Fibroblast of lung (primary cell): ENCODE measurements at places on chromosomes 3 and 15.

GRCh38 chr15:74391582-74392450 lies 24.4 kb upstream of the CYP11A1 start:
- no peak for DNase-seq

DNA sequence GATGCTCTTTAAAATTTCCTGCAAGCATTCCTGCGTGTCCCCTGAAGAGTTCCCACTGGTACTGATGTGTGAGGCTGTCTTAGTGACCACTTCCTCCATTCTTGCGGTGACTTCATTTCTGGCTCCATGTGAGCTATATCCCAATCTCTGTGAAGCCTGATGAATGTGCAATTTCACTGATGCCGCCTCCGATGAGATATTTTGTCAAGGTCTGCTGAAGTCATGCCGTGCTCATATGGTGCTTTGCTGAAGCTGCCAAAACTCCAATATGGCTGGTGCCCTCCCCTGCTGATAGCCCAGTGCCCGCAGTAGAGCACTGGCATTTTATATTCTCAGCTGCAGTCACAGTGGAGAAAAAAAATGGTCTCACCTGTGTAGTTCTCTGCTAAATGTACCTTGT lies 271.5 kb downstream of the EFHB start:
- no peak for DNase-seq

DNA sequence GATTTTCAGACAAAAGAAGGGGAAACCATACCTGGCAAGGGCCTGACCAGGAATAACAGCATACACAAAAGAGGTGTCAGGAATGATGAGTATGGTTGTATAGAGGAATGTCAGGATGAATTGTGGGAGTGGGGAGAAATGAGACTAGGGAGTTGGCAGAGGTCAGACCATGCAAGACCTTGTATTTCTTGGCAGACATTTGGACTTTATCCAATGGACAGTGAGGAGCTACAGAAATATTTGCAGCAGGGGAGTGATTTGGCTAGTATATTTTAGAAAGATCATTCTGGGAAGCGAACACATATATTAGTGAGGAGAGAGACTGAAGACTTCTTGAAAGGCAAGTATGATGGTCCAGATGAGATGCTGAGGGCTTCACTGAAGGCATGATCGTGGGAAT lies 25.4 kb upstream of the ALPK3 start:
- peak; percentile 25 for DNase-seq

DNA sequence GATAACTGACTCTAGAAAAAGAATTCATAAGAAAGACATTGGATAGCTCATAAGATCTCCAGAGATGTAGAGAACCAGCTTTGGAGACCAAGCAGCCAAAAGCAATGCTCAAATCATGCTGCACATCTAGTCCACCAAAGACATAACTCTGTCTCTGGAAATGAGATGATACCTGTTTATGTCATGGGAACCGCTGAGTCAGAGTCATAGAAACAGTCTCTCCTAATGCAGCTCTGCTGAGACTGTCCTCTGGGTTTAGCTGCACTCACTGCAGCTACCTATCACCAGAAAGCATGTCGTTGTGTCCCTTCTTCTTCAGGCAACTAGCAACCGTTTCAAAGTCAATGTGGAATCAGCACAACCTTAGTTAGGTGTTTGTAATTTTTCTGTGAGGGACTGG lies 218.5 kb upstream of the ROBO1 start:
- no peak for DNase-seq

GRCh38 chr15:33226559-33227181 lies 32.2 kb upstream of the FMN1 start:
- peak; percentile 49 for DNase-seq

GRCh38 chr3:73403444-73403843 lies 221.3 kb downstream of the PDZRN3 start:
- DNase-seq, result no peak
